Hippocampal formation (tissue), 2 donors: ENCODE measurements at places on chromosomes 16 and 17.

DNA sequence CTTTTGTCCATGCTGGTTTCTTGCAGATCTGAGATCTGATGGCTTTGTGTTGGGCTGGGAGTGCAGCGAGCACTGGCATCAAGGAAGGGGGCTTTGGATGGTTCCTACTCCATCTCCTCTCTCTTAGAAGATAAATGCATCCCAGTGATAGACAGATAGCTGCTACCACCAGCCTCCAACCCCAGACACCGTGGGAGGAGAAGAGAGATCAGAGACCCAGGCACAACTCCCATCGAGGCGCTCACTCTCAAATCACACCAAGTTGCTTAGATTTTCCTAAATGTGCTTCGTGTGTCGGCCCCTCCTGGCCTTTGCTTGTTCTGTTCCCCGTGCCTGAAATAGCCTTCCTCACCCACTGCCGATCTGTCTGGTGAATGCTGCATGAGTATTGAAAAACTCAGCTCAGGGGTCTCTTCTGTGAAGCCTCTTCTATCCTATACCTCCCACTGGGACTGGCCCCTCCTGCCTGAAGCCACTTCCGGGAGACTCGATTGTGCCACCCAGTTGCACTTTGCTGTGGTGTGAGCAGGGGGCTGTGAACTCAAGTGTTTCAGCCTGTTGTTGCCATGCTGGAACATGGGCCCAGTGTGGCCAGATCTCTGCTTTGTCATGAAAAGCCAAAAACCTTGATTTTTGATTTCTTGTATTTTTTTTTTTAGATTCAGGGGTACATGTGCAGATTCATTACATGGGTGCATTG is 242.7 kb downstream of the GSG1L start:
- DNase-seq, result no peak

- peak; percentile 77 for DNase-seq
Observed at GRCh38 chr17:73349138-73349537, 37.3 kb upstream of the CDC42EP4 start.

DNA sequence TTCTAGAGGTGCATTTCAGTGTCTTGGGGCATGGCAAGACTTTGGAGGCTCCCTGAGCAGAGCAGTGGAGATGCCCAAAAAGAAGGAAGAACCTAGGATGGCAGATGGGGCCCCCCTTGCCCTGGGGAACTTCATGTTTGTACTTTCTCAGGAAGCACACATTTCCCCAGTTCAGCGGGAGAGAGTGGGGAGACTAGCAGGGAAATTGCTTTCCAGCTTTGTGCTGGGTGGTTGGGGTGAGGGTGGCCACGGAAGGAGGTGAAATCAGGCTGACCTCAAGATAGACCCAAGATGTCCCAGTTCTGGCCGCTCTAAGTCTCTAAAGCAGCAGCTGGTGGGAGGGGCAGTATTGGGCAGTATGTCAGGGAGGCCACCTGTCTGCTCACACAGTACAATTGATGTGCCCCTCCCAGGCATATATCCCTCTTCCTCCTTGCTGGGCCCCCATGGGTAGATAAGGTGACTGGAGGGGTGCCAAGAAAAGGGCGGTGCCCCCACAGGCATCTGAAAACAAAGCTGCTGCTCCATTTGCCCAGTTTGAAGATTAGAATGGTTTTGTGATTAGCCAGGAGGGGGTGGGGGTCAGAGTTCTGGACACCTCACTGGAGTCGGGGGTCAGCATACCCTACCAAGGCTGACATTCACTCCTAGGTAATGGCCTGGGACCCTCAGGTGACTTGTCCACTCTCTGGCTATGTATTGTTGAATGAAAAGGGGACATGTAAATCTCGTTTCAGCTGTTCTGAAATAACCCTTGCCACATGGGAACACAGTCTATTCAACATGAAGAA is 17.1 kb upstream of the NAGLU start:
- DNase-seq, result no peak

DNA sequence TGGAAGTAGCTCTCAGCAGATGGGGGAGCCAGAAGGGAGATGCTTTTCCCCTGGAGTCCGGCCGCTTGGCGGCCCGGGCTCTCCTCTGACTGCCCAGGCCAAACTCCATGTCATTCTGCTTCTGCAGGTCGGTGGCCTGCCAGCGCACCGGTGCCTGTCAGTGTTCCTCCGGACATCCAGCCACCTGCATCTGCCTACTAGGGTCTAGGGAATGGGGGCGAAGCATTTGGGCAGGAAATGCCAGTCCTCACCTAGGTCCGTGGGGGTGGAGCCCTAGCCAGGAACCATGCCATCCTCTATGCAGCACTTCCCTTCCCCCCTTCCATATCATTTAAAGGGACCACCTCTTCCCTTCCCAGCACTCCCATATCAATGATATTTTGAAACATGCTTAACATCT is 34.2 kb downstream of the GJC1 start:
- no peak for DNase-seq

- no peak for DNase-seq
Observed at GRCh38 chr17:12922120-12922519, 95.7 kb downstream of the ELAC2 start.

GRCh38 chr17:511001-511698 is 158.5 kb upstream of the RPH3AL start:
- DNase-seq, result no peak

DNA sequence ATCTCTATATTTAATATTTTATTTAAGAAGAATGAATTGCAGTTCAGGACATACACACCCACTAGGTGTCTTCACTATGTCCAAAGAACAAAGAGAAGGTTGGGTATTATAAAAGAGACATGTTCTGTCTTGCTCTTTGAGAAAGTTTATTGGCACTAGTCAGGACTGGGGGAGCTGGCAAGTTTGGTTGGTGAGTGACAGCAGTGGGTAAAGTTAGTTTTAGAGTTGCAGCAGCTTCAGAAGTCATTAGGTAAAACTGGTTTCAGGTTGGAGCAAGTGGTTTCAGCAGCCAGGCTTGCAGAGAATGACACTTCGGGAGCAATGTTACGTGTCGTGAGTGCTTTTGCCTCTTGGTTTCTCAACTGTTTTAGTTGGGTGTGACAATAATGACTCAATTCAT is 142.2 kb upstream of the HS3ST3A1 start:
- DNase-seq, result no peak

GRCh38 chr17:63029541-63029940 is 63.5 kb downstream of the TANC2 start:
- no peak for DNase-seq

DNA sequence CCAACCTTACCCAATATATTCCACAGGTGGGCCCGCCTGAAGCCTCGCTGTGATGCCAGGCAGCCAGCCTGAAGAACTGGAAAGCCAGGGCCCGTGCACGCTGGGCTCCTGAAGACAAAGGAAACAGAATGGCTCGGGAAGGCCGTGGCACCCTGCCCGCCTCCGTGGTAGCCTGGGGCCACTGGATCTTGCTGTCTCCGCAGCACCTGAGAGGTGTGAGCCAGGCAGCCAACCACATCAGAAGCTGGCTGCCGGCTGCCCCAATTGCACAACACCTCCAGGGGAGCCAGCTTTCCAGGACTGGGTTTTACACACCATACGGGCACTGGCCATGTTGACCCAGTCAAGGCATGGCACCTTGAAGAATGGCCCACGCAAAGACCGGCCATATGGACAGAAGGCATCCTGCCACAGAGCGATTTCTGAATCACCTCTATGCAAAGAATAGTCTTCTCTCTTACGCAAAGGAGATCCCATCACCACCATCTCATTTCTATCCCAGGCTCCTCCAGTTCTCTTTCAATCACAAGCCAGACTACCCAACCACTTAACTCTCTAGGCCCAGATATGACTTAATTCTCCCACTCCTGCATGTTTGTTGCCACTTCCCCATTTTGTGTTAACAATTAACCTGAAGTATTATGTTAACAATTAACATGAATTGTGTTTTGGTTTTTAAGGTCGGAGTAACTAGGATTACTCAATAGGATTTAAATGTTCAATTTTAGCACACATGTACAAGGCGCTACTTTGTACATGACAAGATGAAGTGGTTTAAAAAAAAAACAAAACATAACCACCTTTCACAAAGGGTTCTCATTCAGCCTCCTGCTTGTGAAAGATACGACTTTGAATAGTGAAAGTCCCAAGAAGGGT is 32.1 kb downstream of the ZFHX3 start:
- DNase-seq, result no peak

DNA sequence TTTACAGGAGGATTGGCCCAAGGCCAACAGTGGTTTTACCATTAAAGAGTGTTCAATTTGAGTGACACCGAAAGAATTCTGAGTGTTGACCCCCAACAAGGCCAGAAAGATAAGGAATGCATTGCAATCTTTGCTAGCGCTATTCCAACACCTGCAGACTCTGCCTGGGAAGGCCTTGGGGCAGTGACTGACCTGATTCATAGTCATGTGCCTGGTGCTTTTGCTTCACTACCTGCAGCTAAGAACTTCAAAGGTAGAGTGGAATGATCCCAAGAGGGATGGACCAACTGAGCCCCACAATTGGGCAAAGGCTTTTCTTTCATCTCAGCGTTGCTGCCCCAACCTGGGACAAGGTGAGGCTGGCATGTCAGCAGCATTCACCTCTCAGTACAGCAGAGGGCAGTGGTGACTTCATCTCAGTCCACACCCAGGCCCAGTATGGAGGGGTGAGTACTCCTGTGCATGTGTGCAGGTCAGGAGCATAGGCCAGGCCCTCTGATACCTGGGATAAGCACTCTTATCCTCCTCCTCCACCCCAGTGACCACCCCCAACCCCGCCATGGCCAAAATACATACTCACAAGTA is 149.6 kb upstream of the GNAO1 start:
- DNase-seq, result no peak

DNA sequence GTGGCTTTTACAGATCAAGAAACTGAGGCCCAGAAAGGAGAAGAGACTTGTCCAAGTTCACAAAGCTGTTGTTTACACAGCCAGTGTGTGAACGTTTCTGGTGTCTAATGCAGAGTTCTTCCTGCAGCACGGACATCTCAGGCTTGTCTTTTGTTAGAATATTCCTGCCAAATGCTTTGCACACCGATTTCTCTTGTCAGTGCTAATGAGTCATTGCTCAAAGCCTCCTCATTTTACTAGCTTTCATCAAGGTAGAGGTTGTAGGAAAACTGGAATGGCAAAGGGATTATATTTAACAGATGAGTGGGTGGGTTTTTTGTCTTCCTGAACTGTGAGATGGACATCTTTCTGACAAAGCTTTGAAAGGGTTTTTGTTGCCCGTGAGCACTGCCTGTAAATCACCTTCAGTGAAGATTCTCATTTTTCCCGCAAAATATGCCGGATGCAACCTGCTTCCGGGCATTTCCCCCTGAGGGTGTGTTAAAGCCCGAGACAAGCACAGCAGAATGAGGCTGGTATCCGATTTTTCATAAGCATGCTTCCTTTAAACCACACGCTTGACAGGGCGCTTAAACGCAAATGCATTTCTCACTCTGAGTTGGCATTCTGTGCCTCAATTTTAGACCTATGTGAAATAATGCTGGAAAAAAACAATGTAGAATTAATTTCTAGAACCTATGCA is 14.7 kb downstream of the PMM2 start:
- DNase-seq, result no peak

DNA sequence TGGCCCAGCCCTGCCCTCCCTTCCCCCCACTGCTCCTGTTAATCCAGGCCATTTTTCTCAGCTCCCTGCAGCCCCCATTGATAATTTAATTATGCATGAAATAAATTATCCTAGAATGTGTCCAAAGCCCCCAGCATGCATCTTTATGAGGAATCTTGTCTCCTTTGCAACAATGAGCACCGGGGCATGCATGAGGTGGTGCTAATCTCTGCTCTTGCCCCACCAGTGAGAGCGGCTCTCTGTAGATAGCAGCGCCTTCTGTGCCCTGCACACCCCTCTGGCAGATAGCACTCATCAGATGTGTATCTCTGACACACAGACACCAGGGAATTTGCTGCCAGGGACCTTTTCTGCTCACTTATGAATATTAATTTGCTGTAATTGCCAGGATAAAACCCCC is 140.2 kb upstream of the CDC42EP4 start:
- DNase-seq, result no peak

- DNase-seq, result no peak
Observed at GRCh38 chr17:20611309-20611708, 31.8 kb downstream of the CDRT15L2 start.

DNA sequence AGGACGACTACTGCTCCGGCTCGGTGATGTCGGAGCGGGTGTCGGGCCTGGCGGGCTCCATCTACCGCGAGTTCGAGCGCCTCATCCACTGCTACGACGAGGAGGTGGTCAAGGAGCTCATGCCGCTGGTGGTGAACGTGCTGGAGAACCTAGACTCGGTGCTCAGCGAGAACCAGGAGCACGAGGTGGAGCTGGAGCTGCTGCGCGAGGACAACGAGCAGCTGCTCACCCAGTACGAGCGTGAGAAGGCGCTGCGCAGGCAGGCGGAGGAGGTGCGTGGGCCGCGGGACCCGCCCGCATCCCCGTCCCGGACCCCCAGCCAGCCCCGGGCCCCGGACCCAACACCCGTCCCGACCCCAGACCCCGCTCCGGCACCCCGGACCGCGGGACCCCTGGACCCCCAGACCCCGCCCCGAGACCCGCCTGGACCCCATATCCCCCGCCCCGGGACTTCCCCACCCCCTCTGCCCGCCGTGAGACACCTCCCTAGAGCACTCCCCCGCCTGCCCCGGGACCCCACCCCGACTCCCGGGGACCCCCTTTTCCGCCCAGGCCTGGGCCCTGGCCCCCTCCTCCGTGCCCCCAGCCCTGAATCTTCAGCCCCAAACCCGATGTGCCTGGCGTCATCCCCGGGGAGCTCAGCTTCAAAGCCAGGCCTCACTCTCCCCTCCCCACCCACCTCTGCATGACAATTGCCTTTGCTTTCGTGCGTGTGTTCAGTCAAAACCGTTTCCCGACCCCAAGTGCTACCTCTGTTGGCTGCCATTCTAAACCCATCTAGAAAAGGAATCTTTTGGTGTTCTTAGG is 594 bp downstream of the MAPK8IP3 start:
- no peak for DNase-seq
